Stimulated activated CD4-positive, alpha-beta T cell treated with anti-CD3 and anti-CD28 coated beads, Interleukin-1b, Interleukin-23, amount 100 ng/mL, for 4 hours (primary cell): ENCODE measurements at places on chromosomes 2 and 18.

GRCh38 chr2:15792331-15792730 is 148.0 kb upstream of the MYCN start:
- no peak for DNase-seq

- DNase-seq: no peak
Measured at GRCh38 chr2:220966636-220967035, 605.5 kb downstream of the EPHA4 start.

DNA sequence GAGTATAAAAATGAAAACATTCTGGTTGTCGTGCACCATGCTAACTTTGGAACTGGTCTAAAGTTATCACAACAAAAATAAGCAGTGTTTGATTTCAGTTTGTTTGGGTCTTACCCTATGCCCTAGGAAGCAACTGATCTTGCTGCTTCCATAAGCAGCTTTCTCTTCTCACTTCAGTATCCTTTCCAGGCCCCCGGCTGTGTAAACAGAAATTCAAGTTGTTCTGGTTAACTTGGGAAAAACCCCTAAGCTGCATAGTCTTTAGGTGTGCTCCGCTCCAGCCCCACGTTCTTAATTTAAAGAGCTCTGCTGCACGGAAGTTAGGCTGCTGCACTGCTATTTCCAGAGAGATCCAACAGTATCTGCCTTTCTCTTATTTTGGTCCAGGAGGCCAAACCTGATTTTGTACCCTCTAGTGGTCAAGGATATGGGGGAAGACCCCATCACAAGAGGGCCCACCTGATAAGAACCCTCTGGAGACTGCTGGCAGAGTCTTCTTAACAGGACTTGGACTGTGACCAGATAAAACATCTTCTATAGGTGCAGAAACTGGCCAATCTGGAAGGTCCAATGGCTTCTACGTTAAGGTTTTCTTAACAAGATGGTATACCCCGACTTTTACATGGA is 69.1 kb downstream of the FEZ2 start:
- no peak for DNase-seq

DNA sequence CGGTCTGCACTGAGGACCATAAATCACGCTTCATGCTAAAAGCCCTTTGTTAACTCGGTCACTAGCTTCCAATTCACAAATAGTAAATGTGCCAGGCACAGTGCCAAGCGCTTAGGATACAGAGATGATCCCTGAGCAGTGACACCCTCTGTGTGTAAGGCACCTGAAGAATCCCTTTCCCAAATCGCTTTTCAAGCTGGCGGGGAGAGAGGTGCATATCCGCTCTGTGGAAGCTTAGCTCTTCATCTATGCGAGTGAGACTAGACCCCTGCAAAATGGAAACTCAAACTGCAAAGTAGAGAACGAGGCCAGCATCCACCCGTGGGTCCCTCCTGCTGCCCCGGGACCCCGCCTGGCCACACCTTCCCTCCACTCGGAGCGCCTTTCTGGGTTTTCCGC is 2.4 kb downstream of the PIEZO2 start:
- no peak for DNase-seq

- no peak for DNase-seq
Measured at GRCh38 chr2:133953524-133953923, 300.3 kb upstream of the MGAT5 start.

- DNase-seq: no peak
Measured at GRCh38 chr2:125643585-125643984, 1012.4 kb upstream of the GYPC start.
